ENCODE measurements at places on chromosomes 3 and 15. TPM values are rescaled to one million over a fixed set of nuclear protein-coding genes. Genes with fewer than 3 reads are reported as not detected.

The TM4SF4 gene
- not detected for total RNA-seq

The EIF4E3 gene
- 1.7 TPM for total RNA-seq

The MAP2K1 gene
- total RNA-seq, result 20.3 TPM

The ZKSCAN7 gene
- 3.4 TPM for total RNA-seq

The PLSCR5 gene
- total RNA-seq, result not detected

The FGF7 gene
- under 0.01 TPM for total RNA-seq

The AQP9 gene
- total RNA-seq, result not detected

The ACTC1 gene
- not detected for total RNA-seq

The CYP19A1 gene
- not detected for total RNA-seq

The ABHD14A gene
- total RNA-seq, result 16.0 TPM

The SAMMSON gene
- total RNA-seq, result 4.0 TPM

The HSPBAP1 gene
- 14.7 TPM for total RNA-seq

The PRR20G gene
- total RNA-seq, result not detected

The PPP2R3A gene
- total RNA-seq, result 26.8 TPM

The IMPDH2 gene
- total RNA-seq, result 250 TPM

The ST3GAL6 gene
- total RNA-seq, result 127 TPM

The LINS1 gene
- 36.6 TPM for total RNA-seq

The CKMT1A gene
- total RNA-seq, result not detected

The UBXN7 gene
- total RNA-seq, result 22.9 TPM

The CLDN18 gene
- not detected for total RNA-seq

The P4HTM gene
- 8.5 TPM for total RNA-seq

The SLC12A1 gene
- 0.15 TPM for total RNA-seq

The EAF2 gene
- 2.0 TPM for total RNA-seq

The CYP8B1 gene
- total RNA-seq, result not detected

The NEK11 gene
- 5.8 TPM for total RNA-seq

The ARMC8 gene
- total RNA-seq, result 63.0 TPM

The CCR1 gene
- 1.5 TPM for total RNA-seq

The GLDN gene
- total RNA-seq, result not detected

The SPTBN5 gene
- 3.0 TPM for total RNA-seq

The CSPG4 gene
- 168 TPM for total RNA-seq

The PLAAT1 gene
- total RNA-seq, result 2.9 TPM

The CCDC39 gene
- total RNA-seq, result not detected

The WNT5A gene
- 5.3 TPM for total RNA-seq

The PAQR5 gene
- total RNA-seq, result not detected

The NSMCE3 gene
- total RNA-seq, result 10.0 TPM

The STOML1 gene
- 13.4 TPM for total RNA-seq

The CAMK2N2 gene
- total RNA-seq, result 0.33 TPM

The ZIC4 gene
- not detected for total RNA-seq

The DOCK3 gene
- total RNA-seq, result not detected

The CNTN3 gene
- total RNA-seq, result under 0.01 TPM

The AP3S2 gene
- 72.9 TPM for total RNA-seq

The TEX55 gene
- not detected for total RNA-seq

The SLC6A11 gene
- not detected for total RNA-seq

The P2RY12 gene
- 1.00 TPM for total RNA-seq

The SEMA3G gene
- total RNA-seq, result not detected

The SERINC4 gene
- total RNA-seq, result under 0.01 TPM

The GOLGA6L10 gene
- 1.00 TPM for total RNA-seq

The GOLGA8S gene
- total RNA-seq, result not detected

The DAPK2 gene
- total RNA-seq, result 1.00 TPM

The MUC13 gene
- not detected for total RNA-seq

The JAGN1 gene
- 57.4 TPM for total RNA-seq

The FAM174B gene
- total RNA-seq, result 12.7 TPM

The COLQ gene
- total RNA-seq, result 1.8 TPM

The ATG7 gene
- total RNA-seq, result 41.6 TPM

The C3orf49 gene
- total RNA-seq, result not detected

The ANKUB1 gene
- not detected for total RNA-seq

The VEPH1 gene
- total RNA-seq, result 274 TPM

The TAGLN3 gene
- 0.31 TPM for total RNA-seq

All from melanocyte of skin (primary cell).